Stimulated activated effector memory CD8-positive, alpha-beta T cell treated with anti-CD3 and anti-CD28 coated beads, Interleukin-12 subunit alpha, Interleukin-12 subunit beta, amount 100 ng/mL, for 72 hours (primary cell): ENCODE measurements at places on chromosomes 5 and 9.

DNA sequence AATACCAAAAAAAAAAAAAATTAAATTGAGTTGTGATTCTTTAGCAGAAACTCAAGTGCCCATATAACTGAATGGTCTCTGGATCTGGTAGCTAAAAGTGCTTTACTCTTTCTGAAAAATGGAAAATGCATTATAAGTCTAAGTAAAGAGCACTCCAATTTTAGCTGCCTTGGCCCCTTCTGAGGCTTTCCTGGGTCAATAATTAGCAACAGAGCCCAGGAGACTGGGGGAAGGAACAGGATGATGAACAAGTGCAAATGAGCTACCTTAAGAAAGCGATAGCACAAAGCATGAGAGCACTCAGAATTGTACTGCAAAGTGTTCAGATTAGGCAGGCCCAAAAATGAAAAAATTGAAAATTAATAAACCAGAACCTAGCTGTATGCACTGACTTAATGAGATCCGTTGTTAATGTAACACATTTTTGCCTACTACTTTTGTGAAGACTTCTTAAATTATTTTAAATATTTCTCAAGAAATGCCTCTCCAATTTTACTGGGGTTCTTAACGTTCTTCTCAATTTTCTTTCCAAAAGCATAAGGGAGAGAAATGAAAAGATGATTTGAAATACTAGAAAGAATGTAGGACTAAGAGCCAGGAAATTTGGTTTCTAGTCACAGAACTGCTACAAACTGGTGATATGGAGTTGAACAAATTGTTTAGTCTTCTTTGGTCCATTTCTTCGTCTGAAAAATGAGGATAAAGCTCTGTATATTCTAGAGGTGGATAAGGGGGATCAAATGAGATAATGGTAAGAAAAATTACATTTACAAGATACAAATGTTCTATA lies 566.1 kb downstream of the PDE4D start:
- DNase-seq: no peak

GRCh38 chr9:113720495-113720894 lies 155.6 kb upstream of the ZNF618 start:
- no peak for DNase-seq

DNA sequence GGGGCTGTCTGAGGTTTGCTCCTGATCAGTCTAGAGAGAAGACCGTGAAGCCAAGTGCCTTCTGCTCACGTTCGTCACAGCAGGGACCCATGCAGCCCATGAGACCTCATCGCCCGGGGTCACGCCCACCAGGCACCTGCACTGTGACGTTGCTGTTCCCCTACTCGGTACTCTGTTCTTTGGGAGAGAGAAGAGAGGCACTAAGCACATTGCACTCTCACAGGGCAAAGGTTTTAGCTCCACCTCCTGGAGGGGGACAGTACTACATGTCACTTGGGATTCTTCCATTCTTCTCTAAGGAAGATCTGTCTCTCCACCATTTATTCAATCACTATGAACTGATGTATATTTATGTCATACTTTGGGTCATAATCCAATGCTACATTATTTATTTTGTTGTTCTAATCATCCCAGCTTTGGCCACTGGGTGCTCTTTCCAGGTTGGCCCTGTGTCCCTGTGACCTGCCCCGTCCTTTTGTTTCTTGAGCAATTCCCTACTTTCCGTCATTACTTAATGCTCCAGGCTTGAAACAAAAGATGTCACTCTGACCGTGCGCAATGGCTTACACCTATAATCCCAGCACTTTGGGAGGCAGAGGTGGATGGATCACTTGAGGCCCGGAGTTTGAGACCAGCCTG lies 31.4 kb upstream of the BRD3 start:
- peak; percentile 74 for DNase-seq

DNA sequence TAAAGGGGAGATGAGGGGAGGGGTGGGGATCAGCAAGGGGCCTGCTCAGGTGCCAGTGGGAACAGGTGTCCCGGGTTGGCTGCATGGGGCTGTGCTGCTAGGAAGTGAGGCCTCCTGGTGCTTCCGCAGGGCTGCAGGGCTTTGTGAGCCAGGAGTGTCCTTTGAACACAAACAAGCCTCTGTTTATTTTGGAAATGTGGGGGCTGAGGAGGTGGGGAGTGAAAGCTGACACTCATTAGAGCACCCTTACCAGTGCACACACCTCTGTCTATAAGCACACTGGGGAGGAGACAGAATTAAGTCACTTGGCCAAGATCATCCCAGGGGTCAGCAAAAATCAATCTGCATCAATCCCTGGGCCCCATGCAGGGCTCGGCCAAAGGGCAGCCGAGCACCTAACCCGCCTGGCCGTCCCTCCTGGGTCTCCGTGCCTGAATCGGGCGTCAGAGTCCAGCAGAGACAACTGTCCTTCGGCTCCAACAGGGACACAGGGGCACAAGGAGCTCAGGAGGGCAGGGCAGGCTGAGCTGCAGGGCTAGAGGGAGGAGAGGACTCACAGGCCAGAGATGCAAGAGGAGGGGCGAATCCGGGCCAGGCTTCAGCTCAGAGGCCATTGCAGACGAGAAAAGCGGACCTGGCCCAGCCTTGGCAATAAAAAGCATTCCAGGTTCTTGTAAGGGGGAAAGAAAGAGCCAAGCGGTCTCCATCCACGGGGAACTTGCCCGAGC lies 99.8 kb downstream of the VAV2 start:
- DNase-seq: no peak

DNA sequence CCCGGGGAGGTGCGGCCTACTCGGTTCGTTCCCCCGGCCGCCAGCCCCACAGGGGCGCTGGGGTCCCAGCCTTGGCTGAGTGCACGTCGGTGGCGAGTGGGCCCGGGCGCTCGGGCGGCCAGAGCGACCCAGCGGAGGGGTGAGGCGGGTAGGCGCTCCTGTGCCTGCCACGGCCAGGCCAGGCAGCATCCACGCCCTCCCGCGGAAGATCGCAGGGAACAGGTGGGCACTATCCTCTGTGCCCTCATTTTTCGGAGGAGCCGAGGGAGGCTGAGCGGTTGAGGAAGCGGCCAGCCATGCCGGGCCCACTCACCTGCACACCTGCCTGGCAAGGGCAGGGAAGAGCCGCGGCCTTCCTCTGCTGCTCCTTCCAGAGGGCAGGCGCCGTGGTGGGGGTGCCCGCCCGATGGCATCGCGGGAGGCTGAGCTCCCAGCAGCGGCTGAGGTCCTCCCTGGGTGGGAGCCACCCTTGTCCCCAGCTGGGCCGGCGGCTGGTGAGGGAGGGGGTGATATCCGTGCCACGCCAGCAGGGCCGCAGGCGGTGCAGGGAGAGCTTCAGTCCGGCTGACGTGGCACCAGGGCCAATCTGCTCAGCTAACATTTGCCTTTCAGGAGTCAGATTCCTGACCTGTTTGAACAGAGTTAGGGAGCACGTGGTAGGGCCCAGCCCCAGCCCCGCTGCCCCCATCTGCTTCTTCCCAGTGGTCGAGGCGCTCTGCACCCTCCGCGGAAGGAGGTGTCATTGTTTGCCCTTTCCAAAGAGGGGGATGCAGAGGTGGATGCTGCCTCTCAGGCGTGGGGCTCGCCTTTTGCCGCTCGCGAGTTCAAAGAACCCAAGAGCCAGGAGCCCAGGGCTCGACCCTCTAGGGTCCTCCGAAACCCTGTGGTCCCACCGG lies 1.6 kb upstream of the SEC16A start:
- no peak for DNase-seq

- DNase-seq: no peak
These were observed 562 bp downstream of the GSN start for GRCh38 chr9:121268598-121268850.
